Fibroblast of lung (primary cell): ENCODE measurements at places on chromosomes 1 and 21.

DNA sequence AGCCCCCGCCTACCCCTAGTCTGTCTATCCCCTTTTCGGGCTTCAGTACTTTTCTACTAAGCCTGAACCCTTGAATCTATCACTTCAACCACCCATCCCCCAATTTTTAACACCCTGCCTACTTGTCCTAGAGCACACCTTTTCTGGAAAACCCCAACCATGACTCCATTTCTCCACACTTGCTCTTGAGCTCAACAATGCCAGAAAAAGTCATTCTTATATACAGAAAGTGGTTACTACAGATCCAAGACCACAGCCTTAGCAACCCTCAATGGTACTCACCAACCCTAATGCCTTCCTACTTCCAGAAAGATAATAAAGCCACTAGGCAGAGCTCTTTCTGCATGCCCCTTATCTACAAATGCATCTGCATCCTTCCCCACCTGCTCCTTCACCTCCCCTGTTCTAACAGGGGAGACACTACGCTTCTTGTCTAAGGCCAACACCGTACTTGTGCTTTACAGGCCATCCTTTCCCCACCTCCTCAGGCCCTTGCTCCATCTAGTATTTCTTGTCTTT, 41.2 kb downstream of the DMAP1 start:
- DNase-seq: no peak

DNA sequence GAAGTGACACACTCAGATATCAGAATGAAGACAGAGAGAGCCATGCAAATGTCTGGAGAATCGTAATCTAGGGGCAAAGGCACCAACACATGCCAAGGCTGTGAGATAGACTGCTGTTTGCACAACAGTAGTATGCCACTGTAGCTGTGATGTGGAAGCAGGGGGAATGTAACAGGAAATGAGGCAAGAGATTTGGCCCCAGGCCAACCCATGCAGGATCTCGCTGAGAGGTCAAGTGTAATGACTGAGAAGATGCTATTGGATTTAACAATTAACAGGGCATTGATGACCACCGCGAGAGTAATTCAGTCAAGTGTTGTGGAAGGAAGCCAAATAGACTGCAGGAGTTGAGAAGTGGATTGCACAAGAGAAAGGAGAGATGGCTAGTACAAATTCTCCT, 107.3 kb upstream of the ST6GALNAC5 start:
- peak; percentile 61 for DNase-seq

DNA sequence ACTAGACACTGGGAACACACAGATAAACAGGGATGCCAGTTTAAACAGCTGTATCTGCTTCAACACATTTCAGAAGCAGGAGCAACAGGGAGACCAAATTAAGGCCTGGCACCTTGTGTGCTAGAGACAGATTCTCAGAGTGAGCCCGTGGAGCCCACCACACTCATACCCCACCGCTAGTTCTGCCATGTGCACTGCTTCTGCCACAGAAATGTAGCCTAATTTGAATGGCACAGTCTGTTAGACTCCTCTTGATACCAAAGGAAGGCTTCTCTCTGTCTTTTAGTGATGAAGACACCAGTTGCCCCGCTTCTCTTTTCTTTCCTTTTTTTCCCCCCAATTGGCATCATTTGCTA, 29.3 kb upstream of the ACP6 start:
- DNase-seq: no peak

DNA sequence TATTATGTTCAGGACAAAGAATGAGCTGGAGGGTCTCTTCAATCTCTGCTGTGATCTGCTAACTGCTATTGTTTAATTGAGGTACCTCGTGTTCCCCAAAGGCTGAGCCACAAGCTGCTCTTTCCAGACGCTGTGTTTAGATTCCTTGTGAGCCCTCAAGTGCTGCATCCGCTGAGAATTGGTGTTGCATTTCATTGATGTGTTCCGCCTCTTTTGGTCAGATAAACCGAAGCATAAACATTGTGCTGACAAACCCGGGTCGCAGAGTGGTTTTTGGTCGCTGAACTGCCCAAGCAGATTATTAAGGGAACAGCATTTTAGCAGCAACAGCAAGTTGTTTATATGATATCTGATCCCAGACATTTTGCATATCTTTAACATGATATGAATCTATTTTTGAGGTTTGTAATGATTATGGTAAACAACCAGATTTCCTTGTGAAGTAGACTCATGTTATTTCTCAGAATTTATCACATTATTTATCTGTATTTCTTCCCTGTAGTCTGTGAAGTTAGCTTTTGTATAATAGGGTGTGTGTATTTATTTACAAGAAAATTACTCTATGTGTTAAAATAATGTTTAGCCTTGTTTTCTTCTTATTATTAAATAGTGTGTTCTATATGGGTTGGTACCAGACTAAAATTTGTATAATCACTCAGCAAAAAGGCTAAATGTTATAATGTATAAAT, 217.2 kb upstream of the C1orf105 start:
- peak; percentile 64 for DNase-seq

- DNase-seq: no peak
These were observed 103.2 kb upstream of the COA6 start for GRCh38 chr1:234270093-234270492.

- no peak for DNase-seq
These were observed 107.2 kb downstream of the PLPPR5 start for GRCh38 chr1:98897479-98897878.

- peak; percentile 50 for DNase-seq
These were observed 5.9 kb upstream of the SIPA1L2 start for GRCh38 chr1:232635778-232636356.

GRCh38 chr1:54808443-54809207, 7.5 kb upstream of the TTC22 start:
- DNase-seq: no peak

GRCh38 chr1:53517109-53517508, 57.9 kb downstream of the DMRTB1 start:
- no peak for DNase-seq

GRCh38 chr1:21534674-21535378, 25.6 kb downstream of the ALPL start:
- peak; percentile 57 for DNase-seq

DNA sequence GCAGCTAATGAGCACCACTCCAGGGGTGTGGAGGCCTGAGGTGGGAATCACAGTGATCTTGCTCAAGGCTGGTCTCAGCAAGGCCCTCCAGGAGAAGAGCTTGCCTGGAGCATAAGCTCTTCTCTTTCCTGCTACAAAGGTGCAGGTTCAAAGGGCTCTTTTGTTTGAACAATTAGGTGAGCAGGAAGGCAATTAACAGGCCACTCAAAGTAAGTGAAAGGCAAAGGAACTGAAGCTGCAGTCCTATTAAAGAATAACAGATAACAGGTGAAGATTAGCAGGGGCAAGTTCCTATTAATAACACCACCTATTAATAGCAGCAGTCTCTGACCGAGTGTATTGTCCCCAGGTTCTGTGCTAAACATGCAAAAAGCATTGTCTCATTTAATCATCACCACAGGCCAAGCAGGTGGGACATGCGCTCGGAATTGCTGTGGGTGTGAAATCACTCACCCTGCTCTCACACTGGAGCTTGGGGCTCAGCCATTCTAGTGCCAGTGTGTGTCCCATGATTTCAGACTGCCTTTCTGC, 113.8 kb downstream of the RHOU start:
- DNase-seq: no peak

- DNase-seq: no peak
These were observed 211.8 kb upstream of the FGGY start for GRCh38 chr1:59085101-59085500.

DNA sequence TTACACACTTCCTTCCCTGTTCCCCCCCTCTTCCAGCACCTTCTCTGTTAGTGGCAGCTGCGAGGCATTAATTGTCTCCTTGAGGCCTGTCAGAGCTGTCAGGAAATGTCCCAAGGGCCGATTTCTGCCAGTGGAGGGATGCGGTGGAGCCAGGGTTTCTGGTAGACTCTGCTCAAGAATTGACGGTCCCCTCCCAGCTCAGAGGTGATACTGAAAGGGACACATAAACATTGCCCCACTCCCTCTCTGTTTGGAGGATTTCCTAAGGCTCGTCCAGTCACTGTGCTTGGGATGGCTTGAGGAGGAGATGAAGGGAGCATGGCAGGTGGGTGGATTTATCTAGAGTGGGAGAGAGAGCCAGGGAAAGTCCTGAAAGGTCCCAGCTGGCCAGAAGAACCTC, 61.4 kb upstream of the CD34 start:
- DNase-seq: no peak

DNA sequence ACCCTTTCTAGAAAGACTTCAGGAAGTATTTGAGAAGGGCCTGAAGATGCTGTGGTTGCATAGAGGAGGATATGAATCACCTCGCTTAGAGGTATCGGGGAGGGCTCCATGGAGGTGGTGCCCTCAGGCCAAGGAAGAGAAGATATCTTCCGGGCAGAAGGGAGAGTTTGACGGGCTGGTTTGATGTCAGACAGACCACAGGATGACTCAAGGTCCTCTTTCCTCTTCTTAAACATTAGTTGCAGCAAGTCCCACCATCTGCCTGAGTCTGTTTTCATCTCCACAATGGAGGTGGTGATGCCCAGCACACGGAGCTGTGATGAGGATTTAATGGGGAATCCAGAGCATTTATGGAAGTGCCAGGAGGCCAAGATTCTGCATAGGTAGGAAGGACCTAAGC, 25.1 kb upstream of the RUNX3 start:
- peak; percentile 83 for DNase-seq
